ENCODE measurements at places on chromosomes 4 and X.

- no peak for DNase-seq
Measured at GRCh38 chrX:53732797-53733196, 46.3 kb upstream of the HUWE1 start.

- no peak for DNase-seq
Measured at GRCh38 chr4:111780965-111781364, 364.3 kb upstream of the FAM241A start.

- DNase-seq = no peak
Measured at GRCh38 chr4:52836678-52837077, 25.4 kb upstream of the RASL11B start.

DNA sequence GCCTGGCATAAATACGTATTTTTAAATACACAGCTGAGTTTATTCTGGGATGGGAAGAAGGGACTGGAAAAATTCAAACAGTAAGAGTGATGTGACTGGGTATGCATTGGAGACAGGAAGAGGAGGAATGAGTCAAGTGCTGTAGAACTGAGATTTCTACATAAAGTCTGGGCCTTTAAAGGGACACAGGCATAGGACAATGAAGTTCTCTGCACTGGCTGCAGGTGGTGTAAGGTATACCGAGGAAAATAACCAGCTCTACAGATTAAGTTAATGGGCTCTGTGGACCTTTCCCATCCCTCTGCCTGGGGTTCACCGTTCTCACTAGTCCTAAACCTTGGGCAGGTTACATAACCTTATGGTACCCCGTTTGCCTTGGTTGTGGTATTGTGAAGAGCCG is 68.7 kb downstream of the DHX15 start:
- no peak for DNase-seq

DNA sequence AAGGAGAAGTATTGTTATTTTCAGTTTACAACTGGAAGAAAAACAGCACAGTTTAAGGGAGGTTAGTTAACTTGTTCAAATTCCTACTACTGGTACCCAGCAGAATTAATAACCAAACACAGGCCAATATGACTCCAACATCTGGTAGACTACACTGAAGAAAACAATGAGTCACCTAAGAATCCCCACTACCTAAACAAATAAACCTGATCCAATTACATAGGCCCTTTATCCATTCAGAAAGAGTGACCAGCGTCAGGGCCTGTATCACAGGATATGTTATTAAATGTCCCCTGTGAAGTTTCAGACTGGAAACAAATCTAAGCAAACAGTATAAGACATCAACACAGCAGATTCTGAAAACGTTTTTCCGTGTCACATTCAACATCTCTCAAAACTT is 492.5 kb upstream of the INTU start:
- DNase-seq = no peak

DNA sequence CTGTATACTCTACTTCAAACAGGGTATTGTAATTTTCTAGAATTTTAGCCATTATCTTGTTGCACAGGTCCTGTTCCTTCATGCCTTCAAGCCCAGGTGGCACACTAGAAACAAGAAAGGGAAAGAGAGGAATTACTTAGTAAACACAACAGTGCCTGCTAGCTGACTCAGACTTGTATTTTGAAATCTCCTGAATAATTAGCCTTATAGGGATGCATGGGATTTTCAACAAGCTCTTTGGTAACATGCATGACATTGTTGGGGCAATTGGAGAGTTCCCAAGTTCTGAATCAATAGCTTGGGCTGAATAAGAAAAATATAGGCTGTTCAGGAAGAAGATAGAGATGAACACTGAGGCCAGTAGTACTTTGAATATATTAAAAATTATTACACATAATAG is 118.8 kb downstream of the FAM13A start:
- no peak for DNase-seq

- DNase-seq = no peak
Measured at GRCh38 chr4:22678940-22679854, 13.5 kb upstream of the GBA3 start.

GRCh38 chr4:114286262-114286810 is 306.9 kb upstream of the ARSJ start:
- DNase-seq = no peak

DNA sequence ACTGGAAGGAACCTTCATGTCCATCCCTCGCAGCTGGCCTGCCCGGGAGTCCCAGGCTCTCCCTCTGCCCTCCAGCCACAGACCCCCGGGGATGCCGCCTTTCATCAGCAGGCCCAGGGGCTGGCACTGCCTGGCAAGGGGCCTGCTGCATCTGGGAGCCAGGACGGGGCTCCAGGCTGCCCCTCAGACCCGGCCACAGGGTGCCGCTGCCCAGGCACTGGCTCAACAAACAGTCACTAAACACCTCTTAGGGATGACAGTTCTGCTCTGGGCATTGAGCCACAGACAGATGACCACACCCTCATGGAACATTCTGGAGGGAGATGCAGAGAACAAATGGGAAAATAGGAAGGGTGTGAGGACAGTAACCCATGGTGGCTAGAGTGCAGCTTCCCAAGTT is 109.3 kb downstream of the HMX1 start:
- no peak for DNase-seq
